ENCODE measurements at places on chromosomes 1 and 21. TPM values are rescaled to one million over a fixed set of nuclear protein-coding genes. Genes with fewer than 3 reads are reported as not detected.

The FMO5 gene
- 4.4 TPM for total RNA-seq

The LAMTOR2 gene
- 37.8 TPM for total RNA-seq

The ANGPTL3 gene
- not detected for total RNA-seq

The C8A gene
- total RNA-seq = not detected

The SPRR2E gene
- total RNA-seq = not detected

The IFI44L gene
- total RNA-seq = 4.8 TPM

The VWA1 gene
- total RNA-seq = not detected

The SAMD11 gene
- not detected for total RNA-seq

The ATP5PF gene
- total RNA-seq = 36.6 TPM

The CFAP126 gene
- total RNA-seq = not detected

The EXTL2 gene
- total RNA-seq = 3.9 TPM

GRCh38 chr1:59138402-59138801, 158.5 kb upstream of the FGGY start:
- DNase-seq = peak; percentile 25
- H3K36me3 ChIP-seq = no peaks in the 10 kb centered on the region
- peaks cover 32% of the 10 kb centered on the region for H3K4me1 ChIP-seq
- no peak overlapping the region for H3K4me3 ChIP-seq
- no peak overlapping the region for H3K27ac ChIP-seq

DNA sequence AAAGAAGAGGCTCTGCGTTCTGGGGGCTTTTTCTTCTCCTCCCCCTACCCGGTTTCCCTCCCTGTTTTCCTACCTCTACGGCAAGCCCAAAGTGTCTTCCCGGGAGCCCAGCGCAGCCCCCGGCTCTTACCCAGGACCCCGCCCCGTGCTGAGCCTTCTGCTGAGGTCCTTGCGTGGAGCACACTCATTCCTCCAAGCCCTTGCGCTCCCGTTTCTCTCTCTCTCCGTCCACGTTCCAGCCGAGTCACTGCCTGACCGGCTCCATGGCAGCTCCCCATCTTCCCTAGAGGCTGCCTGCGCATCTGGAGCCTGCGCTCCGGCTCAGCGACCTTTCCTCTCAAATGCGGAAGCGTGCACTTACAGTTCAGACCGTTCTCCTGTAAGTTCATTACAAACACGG, 24.9 kb upstream of the PDXK start:
- no peaks in the 10 kb centered on the region for H3K4me1 ChIP-seq
- peaks cover 59% of the 10 kb centered on the region for H3K36me3 ChIP-seq
- H3K27ac ChIP-seq = no peak overlapping the region
- H3K4me3 ChIP-seq = no peak overlapping the region

- no peak overlapping the region for H3K4me3 ChIP-seq
- no peak for DNase-seq
- H3K36me3 ChIP-seq = no peaks in the 10 kb centered on the region
- no peak overlapping the region for H3K27ac ChIP-seq
These were observed 96.7 kb upstream of the SLC44A3 start for GRCh38 chr1:94723463-94723862.

GRCh38 chr1:214946615-214947014, 135.9 kb upstream of the KCNK2 start:
- H3K4me3 ChIP-seq = no peak overlapping the region
- no peak overlapping the region for H3K27ac ChIP-seq
- H3K4me1 ChIP-seq = no peaks in the 10 kb centered on the region
- H3K27me3 ChIP-seq = no peaks in the 10 kb centered on the region

GRCh38 chr1:32339363-32339978, 3.4 kb upstream of the MARCKSL1 start:
- H3K4me1 ChIP-seq = peaks cover 48% of the 10 kb centered on the region
- no peak overlapping the region for H3K4me3 ChIP-seq
- H3K36me3 ChIP-seq = no peaks in the 10 kb centered on the region
- peak; percentile 61 for DNase-seq

DNA sequence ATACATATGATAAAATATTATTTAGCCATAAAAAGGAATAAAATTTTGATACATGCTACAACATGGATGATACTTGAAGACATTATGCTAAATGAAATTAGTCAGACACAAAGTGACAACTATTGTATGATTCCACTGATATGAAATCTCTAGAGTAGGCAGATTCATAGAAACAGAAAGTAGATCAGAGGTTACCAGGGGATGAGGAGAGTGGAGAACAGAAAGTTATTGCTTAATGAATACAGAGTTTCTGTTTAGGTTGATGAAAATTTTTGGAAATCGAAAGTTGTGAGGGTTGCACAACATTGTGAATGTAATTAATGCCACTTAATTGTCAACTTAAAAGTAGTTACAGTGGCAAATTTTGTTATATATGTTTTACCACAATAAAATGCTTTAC, 315.7 kb upstream of the USP25 start:
- no peak for DNase-seq
- no peak overlapping the region for H3K4me3 ChIP-seq
- no peak overlapping the region for H3K27ac ChIP-seq
- no peaks in the 10 kb centered on the region for H3K27me3 ChIP-seq

- H3K36me3 ChIP-seq = no peaks in the 10 kb centered on the region
- no peaks in the 10 kb centered on the region for H3K4me1 ChIP-seq
- H3K27ac ChIP-seq = no peak overlapping the region
- no peak for DNase-seq
These were observed 15.4 kb downstream of the ALG14 start for GRCh38 chr1:95057351-95057750.

DNA sequence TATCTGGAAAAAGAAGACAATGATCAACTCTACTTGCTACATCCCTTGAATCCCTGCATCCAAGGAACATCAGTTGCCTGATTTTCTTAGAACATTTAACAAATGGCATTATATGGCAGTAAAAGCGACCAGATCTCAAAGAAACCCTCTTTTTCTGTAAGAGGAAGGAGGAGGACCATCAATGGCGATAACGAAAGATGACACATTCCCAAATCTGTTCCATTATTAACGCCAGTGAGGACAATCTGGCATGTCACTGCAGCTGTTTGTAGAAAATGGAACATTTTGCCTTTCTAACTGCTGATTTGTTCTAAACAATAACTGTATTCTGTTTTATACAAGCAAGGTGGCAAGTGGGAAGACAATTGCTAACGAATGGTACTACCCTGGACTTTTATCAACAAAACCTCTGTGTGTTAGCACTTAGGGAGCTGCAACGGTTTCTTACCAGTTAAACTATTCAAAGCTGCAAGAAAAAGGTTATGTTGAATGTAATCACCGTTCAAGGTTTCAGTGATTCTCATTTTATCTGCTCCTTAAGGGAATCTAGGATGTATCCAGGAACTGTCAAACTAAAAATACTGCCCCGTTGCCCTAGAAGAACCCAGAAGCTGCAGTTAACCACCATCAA, 251.9 kb downstream of the SDCCAG8 start:
- H3K4me1 ChIP-seq = peaks cover 32% of the 10 kb centered on the region
- DNase-seq = no peak
- H3K36me3 ChIP-seq = no peaks in the 10 kb centered on the region
- no peak overlapping the region for H3K4me3 ChIP-seq

GRCh38 chr1:217539510-217539909, 91.4 kb downstream of the GPATCH2 start:
- H3K36me3 ChIP-seq = no peaks in the 10 kb centered on the region
- no peaks in the 10 kb centered on the region for H3K4me1 ChIP-seq
- H3K4me3 ChIP-seq = no peak overlapping the region
- no peak for DNase-seq

DNA sequence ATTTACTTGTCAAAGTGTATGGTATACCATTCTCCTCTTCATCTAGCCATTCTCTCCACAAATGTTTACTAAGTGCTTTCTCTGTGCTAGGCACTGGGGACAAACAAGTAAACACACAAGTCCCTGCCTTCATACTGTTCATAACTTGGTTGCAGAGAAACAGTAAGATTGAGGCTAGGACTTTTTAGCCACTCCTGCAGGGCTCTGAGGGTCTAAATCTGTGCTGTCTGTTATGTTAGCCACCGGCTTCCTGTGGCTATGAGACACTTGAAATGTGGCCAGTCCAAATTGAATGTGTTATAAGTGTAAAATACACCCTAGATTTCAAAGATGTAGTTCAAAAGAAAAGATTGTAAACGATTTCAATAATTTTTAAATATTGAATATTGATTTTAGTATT, 50.2 kb downstream of the AZIN2 start:
- no peaks in the 10 kb centered on the region for H3K27me3 ChIP-seq
- no peak overlapping the region for H3K4me3 ChIP-seq
- no peak overlapping the region for H3K27ac ChIP-seq
- DNase-seq = no peak
- H3K4me1 ChIP-seq = peaks cover 13% of the 10 kb centered on the region

DNA sequence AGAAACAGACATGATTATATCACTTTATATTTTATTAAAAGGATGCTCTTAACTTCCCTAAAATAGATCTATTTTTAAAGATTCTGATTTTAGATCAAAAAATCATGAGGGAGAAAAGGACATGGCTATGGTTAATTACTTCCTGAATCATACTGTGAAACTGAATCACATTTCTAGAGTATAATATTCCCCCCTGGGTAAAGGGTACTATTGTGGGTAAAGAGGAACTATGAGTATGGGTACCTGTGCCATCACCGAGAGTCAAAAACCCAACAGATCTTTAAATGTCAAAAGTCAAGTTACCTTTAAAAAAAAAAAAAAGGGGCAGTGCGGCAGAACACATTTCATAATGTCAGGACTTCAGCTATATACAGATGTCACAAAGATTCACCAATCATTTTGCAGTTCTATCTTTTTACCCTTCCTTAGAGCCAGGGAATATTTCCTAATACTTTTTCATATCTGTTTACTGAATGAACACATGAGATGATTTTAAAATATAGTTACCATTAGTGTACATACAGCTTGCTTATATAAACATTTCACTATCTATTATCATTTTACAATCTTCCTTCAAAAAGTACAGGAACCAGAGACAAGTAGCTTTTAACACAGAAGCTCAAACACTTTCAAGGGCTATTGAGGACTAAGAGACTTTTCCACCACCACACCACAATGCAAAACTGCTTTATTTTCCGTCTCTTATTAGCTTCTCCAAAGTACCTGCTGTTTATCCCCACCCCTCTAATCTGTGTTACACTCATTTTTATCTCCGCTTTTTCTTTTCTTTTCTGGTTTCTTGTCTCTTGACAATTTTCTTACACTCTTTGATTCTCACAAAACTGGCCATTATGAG, 45.0 kb downstream of the EVI5 start:
- peak; percentile 39 for DNase-seq
- H3K27me3 ChIP-seq = no peaks in the 10 kb centered on the region

GRCh38 chr1:76944942-76945341, 77.7 kb downstream of the ST6GALNAC5 start:
- no peaks in the 10 kb centered on the region for H3K27me3 ChIP-seq
- H3K36me3 ChIP-seq = no peaks in the 10 kb centered on the region
- H3K27ac ChIP-seq = no peak overlapping the region

GRCh38 chr1:237788069-237788468, 102.7 kb downstream of the ZP4 start:
- H3K36me3 ChIP-seq = no peaks in the 10 kb centered on the region
- no peaks in the 10 kb centered on the region for H3K27me3 ChIP-seq
- H3K4me3 ChIP-seq = no peak overlapping the region
- H3K4me1 ChIP-seq = no peaks in the 10 kb centered on the region
- DNase-seq = no peak

DNA sequence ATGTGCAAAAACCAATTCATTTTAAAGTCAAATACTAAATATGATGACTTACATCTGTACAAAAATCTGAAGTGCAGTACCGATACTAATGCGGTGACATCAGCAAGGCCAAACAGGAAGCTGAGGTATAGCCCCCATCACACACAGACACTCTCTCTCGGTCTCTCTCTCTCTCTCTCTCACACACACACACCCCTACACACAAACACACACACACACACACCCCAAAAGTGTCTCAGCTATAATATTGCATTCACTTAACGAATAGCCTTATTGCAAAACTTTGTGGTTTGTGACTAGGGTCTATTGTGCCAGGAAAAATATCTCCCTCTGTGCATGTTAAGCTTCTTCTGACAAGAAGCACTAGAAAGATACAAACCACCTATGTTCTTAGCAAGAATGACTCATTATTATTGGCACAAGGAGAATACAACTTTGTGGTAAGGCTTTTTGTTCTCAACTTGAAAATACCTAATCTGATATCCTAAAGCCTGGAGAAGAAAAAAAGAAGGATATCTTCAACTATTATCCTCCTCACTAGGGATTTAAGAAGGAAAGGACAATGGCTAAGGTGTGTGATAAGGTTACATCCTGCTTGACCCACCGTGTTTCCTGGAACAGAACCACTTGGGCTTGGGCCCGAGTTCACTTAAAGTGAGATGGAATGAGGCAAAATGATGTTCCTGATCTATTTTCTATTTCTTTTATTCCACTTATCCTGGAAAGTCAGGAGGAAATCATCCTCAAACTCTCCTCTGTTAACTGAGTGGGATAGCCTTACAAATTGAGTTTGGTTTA, 107.1 kb downstream of the NIBAN1 start:
- DNase-seq = peak; percentile 51
- H3K27ac ChIP-seq = peak overlapping the region; percentile 42

DNA sequence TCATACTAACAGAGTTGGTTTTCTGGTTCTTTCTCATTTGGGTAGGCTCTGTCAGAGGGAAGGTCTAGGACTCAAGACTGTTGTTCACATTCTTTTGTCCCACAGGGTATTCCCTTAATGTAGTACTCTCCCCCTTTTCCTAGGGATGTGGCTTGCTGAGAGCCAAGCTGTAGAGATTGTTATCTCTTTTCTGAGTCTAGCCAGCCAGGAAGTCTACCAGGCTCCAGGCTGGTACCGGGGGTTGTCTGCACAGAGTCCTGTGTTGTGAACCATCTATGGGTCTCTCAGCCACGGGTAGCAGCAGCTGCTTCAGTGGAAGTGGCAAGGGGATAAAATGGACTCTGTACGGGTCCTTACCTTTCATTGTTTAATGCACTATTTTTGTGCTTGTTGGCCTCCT, 226.4 kb downstream of the LBR start:
- H3K4me1 ChIP-seq = no peaks in the 10 kb centered on the region
- H3K27ac ChIP-seq = no peak overlapping the region
- H3K4me3 ChIP-seq = no peak overlapping the region
- H3K27me3 ChIP-seq = no peaks in the 10 kb centered on the region

- H3K4me3 ChIP-seq = no peak overlapping the region
- no peaks in the 10 kb centered on the region for H3K36me3 ChIP-seq
- no peak overlapping the region for H3K27ac ChIP-seq
These were observed 2.5 kb downstream of the CGN start for GRCh38 chr1:151513626-151514121.
